CD8-positive, alpha-beta T cell (primary cell): ENCODE measurements at places on chromosomes 1 and 21. TPM values are rescaled to one million over a fixed set of nuclear protein-coding genes. Genes with fewer than 3 reads are reported as not detected.

GRCh38 chr21:34337741-34338140 is 26.1 kb upstream of the KCNE2 start:
- DNase-seq: no peak

DNA sequence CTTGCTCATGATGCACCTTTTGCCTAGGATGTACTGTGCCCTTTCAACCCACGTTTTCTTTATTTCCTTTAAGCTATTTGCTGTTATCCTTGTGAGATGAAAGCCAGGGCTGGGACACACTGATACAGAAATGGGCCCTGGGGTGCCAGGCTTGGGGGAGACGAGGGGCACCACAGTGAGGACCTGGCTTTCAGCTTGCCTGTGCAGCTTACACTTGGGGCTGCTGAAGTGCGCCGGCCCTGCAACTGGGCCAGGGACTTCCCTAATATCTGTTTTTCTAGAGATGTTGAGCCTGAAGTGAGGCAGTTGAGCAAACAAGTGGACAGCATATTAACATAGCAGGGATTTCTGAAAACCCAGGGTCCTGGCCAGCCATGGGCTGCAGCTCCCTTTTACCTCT is 42.5 kb upstream of the SLC19A1 start:
- DNase-seq: no peak

DNA sequence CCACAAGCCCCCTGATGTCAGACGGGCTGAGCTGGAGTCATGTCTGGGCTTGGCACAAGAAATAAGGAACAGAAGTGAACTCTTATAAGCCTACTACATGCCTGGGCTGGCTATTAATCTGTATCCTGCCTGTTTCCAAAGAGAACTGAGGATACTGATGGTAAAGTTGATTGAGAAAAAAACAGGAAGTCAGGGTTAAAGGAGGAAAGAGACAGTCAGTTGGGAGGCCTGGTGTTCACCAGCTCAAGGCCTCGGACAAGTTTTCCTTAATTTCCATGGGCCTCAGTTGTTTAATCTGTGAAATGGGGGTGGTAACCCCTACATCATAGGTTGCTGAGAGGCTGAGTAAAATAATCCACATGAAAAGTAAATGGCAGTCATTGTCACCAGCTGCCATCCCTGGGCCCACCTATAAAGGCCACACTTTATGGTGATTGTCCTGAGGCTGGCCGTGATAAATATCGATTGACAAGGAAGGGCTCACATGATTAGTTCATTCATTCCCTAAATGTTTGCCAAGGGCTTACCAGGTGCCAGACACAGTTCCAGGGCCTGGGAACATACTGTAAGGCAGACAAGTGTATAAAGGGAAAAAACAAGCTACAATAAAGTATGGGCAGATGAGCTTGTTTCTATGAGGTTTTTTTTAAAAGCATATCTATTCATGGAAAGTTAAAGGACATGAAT is 2.8 kb downstream of the ALDH4A1 start:
- DNase-seq: no peak

DNA sequence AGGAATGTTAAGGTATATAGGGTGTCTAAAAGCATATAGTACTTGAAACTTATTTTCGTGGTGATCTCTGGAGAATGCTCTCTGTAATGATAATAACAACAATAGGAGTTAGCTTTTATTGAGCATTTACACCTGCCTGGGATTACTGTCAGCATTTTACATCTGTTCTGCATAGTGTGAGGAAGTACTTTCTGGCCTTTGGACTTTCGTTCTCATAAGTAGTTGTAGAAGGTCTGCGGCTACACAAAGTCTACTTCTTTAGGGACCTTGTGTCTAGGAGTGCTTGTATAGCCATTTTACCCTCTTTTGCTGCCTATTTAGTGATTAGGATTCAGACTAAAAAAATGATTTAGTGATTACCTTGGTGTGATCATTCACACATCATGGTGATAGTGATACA is 103.6 kb upstream of the GPR52 start:
- DNase-seq: no peak

DNA sequence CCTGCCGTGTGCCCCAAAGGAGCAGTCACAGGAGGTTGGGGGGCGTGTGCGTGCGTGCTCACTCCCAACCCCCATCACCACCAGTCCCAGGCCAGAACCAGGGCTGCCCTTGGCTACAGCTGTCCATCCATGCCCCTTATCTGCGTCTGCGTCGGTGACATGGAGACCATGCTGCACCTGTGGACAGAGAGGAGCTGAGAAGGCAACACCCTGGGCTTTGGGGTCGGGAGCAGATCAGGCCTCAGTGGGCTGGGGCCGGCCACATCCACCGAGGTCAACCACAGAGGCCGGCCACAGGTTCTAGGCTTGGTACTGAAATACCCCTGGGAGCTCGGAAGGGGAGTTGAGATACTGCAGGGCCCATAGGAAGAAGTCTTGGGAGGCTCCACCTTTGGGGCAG is 23.5 kb downstream of the COL6A1 start:
- DNase-seq: no peak

DNA sequence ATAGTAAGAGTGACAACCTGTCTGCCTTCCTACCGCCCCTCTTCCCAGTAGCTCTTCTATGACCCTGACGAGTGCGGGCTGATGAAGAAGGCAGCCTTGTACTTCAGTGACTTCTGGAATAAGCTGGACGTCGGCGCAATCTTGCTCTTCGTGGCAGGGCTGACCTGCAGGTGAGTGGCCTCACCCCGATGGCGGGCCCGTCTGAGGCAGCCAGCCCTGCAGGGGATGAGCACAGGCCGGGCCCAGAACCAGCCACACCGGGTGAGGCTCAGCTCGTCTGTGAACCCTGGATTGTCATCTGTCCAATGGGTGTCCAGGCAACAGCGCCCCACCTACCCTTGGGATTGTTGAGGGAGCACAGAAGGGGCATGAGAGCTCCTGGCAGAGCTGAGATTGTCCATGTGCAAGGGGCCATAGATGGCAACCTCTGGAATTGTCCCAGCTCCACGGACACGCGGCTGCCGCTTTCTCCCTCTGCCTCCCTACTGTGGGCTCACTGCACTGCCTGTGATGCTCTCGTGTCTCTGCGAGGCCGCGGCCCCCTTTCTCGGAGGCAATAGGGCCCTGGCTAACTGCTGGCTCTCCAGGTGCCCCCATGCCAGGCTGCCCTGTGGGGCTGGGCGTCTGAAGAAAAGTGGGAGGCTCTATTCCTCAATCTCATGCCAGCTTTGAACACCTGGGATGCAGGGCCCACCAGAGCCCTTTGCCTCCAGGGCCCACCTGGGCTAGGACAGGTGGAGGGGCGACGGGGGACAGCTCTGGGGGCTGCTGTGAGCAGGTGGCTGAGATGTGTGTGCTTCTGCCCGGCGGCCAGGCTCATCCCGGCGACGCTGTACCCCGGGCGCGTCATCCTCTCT is 50.0 kb upstream of the LRRC3 start:
- no peak for DNase-seq

GRCh38 chr1:55060133-55060999 is 21.0 kb downstream of the PCSK9 start:
- DNase-seq: no peak

DNA sequence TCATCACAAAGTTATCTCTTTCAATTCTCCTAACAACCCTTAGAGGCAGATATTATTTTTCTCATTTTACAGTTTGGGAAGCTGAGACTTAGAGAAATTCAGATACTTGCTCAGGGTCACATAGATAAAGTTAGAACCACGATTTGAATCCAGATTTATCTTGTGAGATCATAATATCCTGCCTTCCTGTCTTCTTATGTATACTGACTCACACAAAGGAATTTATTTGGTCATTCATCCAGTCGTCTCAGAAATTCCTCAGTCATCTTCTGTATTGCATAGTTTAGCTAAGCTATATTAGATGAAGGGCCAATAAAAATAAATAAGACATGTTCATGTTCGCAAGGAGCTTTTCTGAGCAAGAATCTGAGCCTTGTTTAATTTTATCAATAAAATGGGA is 35.8 kb upstream of the RUNX1 start:
- DNase-seq: no peak

DNA sequence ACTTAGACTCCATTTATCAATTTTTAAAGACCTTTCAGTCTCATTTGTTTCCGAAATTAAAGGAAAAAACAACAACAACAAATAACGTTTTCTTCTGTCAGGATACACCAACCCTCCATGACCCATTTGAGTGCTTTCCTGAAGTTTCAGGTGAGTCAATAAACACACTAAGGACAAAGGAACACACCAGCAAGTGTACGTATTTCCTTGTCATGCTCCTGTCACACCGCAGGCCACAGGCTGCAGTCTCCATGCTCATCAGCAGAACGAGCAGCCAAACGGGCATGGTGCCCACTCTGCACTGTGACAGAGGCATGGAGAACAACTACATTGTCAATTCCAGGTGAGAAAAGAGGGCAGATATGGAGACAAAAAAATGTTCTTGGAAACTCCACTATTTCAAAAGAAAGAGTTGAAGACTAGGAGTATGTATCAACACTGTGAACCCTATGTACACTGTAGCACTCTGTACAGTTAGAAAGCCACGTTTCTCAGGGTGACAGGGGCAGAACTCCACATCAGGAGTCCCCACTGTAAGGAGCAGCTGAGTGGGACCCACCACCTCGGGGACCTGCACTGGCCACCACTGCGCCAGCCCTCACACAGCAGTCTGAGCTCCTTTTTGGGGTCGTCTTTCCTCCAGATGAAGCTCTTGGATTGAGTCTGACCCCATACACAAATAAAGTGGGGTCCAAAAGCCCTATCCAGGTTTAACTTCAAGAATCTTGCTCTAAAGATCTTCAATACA is 2.6 kb downstream of the PTTG1IP start:
- peak; percentile 45 for DNase-seq

The C1orf141 gene
- not detected for total RNA-seq

The FOXD2 gene
- 0.35 TPM for total RNA-seq

The NUAK2 gene
- total RNA-seq: 18.3 TPM
